Left ventricle myocardium superior (tissue), 1 donor: ENCODE measurements at places on chromosomes 2 and 18.
A peak's percentile ranks its signal among the peaks of the same experiment; 100 is the strongest.

DNA sequence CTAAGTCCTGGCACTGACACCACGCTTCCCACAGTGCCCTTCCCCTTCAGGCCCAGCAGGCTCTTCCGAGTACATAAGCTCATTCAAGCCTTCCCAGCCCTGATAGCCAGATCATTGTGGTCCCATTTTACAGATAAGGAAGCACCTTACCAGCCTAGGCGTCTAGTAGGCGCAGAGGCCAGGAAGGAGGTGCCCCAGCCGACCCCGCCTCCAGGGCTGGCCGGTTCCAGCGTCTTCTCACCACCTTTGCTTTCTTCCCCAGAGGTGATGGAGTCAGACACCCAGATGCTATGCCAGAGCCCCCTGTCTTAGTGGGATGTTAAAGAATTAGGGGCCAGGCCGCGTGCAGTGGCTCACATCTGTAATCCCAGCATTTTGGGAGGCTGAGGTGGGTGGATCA, 28.9 kb upstream of the EFHD1 start:
- DNase-seq: no peak

- DNase-seq: no peak
Measured at GRCh38 chr2:191301971-191302370, 56.8 kb downstream of the MYO1B start.

GRCh38 chr18:11849841-11850634, 1.2 kb upstream of the CHMP1B start:
- DNase-seq: peak; percentile 67

DNA sequence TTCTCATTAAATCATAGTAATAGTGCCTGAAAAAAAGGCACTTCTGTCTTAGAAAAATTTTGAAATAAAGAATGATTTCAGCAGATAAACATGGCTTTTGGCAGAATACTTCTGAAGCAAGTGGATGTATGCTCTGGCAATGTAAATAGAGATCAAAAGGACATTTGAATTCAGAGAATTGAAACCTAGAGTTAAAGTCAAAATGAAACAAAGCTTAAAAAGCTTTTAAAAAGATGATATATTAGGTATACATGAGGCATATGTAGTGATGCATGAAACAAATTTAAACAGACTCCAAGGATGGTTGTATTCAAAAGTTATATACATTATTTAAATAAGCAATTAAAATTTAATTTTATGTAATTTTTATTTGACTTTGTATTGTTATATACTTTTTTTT, 1344.5 kb upstream of the TMEFF2 start:
- no peak for DNase-seq

DNA sequence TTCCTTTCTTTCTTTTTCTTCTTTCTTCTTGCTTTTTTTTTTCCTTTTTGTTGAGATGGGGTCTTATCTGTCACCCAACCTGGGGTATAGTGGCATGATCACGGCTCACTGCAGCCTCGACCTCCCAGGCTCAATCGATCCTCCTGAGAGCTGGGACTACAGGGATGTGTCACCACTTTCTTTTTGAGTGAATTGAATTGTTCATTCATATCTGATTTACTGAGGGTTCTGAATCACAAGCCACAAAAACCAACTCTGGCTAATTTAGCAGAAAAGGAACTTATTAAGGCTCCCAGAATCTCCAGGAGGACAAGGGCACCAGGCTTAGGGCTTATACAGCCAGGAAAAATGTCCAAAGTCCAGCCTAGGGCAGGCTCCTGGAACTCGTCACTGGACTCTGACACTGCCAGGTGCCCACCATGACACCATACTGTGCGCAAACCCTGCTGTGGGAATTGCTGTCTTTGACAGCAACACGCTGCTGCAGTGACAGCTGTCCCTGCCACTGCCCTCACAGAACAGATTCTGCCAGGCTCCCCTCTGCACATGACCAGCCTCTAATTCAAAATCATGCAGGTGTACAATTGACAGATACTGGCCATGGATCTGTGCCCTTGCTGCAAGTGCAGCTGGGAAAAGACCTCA, 42.9 kb upstream of the EML6 start:
- DNase-seq: no peak

DNA sequence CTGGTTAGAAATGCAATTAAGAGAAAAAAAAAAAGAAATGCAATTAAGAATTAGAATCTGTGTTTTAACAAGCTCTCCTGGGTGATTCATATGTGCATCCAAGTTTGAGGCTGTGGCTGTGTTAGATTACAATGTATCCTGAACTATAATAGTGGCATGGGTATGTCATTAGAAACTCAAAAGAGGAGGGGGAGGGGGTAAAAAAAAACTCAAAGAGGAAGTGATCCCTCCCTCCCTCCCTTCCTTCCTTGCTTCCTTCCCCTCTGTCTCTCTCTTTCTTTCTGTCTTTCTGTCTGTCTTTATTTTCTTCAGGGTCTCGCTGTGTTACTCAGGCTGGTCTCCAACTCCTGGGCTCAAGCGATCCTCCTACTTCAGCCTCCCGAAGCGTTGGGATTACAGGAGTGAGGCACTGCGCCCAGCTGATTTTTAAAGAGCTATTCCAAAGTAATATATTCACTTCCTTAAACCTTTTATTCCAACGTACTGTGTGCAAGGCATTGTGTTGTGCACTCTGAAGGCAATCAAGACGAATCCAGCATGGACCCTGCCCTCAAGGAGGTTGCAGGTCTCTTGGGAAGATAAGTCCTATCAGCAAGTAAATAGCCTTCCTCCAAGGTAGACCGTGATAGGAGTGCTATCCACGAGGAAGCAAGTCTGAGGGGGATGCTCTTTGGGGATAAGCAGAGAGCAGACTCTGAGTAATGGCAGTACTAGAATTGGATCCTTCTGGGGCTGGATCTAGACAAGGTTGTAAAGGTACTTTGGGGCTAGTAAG, 35.9 kb upstream of the MCFD2 start:
- DNase-seq: no peak

- DNase-seq: no peak
Measured at GRCh38 chr2:74375838-74376237, 4.3 kb downstream of the DCTN1 start.

DNA sequence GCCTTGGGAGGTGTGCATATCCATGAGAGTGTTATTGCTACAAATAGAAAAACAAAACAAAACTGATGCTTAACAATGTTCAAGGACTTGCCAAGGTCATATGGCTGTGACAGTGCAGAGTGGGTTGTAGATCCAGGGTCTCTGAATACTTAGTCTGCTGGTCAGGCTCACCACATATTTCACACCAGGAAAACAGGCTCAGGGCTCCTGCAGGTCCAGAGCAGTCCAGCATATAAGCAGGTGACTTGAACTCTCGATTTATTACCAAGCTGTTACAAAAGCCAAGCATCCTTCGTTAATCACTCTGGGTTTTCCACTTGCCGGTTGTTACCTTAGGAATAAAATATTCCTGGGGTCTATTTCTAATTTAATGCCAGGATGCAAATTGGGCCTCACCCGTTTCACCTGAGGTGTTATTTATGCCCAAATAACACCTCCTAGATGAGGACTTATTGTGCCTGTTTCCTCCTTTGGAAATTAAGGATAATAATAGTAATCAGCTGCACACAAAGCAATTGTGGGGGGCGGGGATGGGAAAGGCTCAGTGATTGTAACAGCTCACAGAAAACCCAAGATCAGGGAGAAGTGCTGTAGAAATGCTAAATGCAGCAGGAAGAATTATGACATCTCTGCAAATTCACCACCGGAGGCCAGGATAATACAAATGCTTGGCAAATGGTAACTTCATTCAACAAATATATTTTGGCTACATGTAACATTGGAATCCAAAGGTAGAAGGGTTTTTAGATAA, 72.9 kb downstream of the TMEM182 start:
- DNase-seq: no peak

- peak; percentile 65 for DNase-seq
Measured at GRCh38 chr2:88739985-88740600, 48.6 kb downstream of the RPIA start.

- DNase-seq: no peak
Measured at GRCh38 chr18:28075501-28075900, 101.4 kb downstream of the CDH2 start.

DNA sequence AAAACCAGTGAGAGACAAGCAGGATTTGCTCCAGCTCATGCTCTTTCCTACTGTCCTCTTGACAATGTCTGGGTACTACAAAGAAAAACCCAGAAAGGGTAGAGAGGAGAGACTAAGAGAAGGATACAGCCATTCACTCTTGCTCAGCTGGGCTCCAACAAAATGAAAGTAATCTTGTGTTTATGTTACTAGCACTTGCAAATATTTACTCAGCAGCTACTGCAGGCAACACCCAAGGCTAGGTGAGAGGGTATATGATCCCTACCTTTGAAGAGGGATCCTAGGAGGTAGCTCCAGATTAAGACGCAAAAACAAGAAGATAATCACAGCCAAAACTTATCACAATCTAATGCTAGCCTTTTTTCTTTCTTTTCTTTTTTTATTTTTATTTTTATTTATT, 329.6 kb upstream of the ACVR2A start:
- no peak for DNase-seq

GRCh38 chr2:74942263-74942662, 16.2 kb upstream of the POLE4 start:
- DNase-seq: no peak

DNA sequence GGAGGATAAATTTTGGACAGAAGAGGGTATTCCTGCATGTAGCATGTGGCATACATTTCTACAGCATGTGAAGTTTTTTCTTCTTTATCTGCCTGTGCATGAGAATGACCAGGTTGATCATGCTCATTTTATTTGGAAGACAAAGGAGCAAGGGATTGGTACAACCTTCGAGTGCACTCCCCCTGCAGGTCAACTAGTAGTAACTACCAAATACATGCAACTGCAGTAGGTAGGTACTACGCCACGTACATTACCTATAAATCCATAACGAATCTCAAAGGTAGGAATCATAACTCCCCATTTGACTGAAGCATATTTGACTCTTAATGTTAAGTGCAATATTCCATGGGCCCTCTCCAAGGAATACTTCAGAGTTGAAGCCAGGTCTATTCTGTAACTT, 763.9 kb downstream of the TSN start:
- no peak for DNase-seq

- no peak for DNase-seq
Measured at GRCh38 chr2:215627771-215628170, 191.9 kb upstream of the FN1 start.

DNA sequence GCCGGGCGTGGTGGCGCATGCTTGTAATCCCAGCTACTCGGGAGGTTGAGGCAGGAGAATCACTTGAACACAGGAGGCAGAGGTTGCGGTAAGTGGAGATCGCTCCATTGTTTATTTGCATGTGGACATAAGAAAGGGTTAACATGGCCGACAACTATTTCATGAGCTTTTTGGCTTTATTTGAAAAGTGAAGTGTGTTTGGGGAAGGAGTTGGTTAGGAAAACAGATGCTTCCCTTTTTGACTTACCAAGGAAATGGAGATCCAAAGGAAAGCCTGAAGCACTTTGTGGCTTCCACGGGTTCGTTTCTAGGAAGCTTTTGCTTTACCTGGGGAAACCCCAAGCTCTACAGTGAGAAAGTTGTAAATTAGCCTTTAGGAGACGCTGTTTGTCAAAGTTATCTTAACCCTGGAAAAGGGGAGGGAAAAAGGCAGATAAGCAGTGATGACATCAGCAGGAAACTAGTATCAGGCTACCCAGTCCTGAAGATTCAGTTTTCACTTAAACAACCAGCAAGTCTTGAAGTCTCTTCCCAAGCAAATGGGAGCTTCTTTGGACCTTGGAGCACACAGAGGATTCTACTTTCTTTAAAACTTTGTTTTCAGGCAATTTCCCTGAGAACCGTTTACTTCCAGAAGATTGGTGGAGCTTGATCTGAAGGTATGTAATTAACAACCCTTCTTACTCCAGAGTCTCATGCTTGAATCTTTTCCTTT, at the start of gene CASP10:
Gene CASP10, plus strand, starts transcription at position 492 of the 715 bp plus-strand sequence. CDS start 2,637 bp downstream, outside the sequence.
- no peak for DNase-seq
